NCI-H2171 treated with DMSO at 0.1 percent for 48 hours (cell line): ENCODE measurements at places on chromosomes 7 and 10.
A peak's percentile ranks its signal among the peaks of the same experiment; 100 is the strongest.

DNA sequence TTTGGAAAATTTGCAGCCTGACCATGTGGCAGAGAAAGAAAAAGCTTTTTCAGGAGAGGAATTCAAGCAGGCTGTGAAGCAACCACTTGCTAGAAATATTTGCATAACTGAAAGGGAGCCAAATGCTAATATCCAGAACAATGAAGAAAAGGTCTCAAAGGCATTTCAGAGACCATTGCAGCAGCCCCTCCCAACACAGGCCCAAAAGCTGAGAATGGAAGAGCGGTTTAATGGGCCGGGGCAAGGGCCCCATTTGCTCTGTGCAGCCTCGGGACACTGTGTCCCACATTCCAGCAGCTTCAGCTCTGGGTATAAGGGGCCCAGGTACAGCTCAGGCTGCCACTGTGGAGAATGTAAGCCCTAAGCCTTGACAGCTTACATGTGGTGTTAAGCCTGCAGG is 918.1 kb upstream of the POT1 start:
- DNase-seq: no peak

- no peak for DNase-seq
These were observed 83.3 kb downstream of the ITGA8 start for GRCh38 chr10:15636446-15636845.

GRCh38 chr10:124983321-124983720 is 41.4 kb downstream of the ZRANB1 start:
- DNase-seq: no peak

DNA sequence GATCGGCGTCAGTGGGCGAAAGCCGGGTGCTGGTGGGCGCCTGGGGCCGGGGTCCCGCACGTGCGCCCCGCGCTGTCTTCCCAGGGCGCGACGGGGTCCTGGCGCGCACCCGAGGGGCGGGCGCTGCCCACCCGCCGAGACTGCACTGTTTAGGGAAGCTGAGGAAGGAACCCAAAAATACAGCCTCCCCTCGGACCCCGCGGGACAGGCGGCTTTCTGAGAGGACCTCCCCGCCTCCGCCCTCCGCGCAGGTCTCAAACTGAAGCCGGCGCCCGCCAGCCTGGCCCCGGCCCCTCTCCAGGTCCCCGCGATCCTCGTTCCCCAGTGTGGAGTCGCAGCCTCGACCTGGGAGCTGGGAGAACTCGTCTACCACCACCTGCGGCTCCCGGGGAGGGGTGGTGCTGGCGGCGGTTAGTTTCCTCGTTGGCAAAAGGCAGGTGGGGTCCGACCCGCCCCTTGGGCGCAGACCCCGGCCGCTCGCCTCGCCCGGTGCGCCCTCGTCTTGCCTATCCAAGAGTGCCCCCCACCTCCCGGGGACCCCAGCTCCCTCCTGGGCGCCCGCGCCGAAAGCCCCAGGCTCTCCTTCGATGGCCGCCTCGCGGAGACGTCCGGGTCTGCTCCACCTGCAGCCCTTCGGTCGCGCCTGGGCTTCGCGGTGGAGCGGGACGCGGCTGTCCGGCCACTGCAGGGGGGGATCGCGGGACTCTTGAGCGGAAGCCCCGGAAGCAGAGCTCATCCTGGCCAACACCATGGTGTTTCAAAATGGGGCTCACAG is 1.1 kb downstream of the EGFR start:
- peak; percentile 19 for DNase-seq

- DNase-seq: peak; percentile 6
These were observed 134.4 kb downstream of the ITGA8 start for GRCh38 chr10:15585303-15585715.

DNA sequence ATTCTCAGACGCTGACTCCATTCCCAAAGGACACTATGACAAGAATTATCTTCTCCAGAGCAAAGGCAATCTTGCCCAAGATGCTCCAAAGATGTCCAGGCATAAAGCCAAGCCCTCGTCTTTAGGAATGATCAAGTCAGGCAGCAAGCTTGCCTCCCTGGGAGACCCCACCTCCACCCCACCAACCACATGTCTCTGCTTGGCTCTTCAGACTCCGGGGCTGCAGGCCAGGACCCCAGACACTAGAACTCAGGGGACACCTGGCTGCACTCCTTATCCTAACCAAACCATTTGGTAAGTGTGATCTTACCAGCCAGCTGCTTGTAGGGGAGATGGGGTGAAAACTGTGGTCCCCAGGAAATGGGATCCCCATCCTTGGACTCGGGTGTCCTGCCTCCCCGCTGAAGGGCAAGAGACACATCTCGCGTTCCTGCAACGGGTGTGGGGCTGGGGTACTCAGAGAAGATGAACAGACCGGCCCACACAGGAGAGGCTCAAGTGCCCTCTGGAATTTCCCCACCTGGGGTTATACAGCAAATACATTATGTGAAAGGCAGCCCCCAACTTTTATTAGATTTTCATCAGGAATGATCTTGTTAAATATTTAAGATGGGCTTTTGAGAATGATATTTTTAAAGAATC is 55.7 kb downstream of the INSIG1 start:
- no peak for DNase-seq

DNA sequence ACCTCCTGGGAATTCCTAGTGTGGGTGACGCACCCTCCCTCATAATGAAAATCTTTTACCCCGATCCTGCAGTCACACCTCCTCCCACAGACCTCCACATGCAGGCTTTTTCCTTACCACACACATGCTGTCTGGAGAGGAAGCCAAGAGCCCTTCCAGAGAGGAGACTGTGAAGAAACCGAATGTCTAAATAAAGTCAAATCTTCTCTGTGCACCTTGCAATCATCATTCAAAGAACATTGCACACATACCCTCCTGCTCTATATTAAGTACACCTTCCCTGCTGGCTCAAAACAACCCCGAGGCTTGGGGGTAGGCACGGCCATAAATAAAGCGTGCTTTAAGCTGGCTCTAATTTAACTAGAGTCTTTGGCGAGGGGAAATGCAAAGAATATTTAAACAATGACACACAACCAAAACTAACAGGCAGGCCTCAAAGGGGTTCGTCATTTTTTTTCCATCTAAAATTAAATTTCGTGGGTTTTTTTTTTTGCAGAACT is 34.9 kb downstream of the CALML3 start:
- DNase-seq: no peak

DNA sequence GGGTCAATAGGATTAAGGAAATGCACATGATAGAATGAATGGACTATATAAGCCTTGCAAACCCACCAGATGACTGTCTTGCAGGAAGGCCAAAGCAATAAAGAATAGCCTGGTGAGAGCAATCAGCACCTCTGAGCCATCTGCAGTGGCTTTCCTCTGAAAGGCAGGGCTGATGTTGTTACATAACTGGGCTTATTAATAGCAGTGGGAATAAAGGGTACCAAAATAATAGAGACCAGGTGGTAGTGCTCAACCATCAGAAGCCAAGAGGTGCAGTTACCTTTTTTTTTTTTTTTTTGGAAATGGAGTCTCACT is 16.8 kb upstream of the VPS26A start:
- no peak for DNase-seq

DNA sequence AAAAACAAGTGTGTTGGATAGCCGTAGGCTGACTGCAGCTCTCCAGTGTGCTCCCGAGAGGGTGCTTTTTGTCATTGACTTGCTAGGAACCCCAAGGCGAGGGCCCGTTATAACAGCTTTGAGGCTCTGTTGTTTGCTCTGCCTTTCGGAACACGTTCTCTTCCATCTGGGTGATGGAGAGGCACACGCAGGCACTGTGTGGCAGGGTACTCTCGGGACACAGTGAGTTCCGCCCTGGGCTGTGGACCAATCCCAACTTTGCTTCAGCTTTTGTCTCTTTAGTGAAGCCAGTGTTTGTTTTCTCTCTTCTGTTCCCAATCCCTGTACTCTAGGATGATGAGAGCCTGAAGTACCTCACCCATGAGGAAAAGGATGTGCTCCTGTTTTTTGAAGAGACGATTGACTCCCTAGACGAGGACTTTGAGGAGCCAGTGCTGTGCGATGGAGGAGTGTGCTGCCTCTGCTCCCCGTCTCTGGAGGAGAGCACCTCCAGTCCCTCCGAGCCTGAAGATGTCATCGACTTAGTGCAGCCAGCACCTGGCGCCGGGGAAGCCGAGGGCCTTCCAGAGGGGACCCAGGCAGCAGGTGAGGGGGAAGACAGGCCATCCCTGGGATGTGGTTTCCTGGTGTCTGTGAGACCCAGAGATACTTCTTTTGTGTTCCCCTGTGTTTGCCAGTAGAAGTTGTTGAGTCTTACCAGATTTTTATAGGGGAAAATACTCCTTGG is 43.2 kb downstream of the PROSER2 start:
- DNase-seq: no peak

- DNase-seq: no peak
These were observed 43.8 kb downstream of the SMNDC1 start for GRCh38 chr10:110260746-110261477.

DNA sequence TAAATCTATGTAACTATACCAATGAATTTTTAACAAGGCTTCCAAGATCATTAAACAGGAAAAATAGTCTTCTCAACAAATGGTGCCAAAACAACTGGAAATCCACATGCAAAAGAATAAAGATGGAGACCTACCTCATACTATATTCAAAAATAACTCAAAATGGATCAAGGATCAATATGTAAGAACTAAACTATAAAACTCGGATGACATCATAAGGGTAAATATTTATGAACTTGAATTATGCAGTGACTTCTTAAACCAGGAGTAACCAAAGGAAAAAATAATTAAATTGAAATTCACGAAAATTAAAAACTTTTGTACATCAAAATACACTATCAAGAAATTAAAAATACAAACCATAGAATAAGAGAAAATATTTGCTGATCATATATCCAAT is 728.7 kb upstream of the GHITM start:
- no peak for DNase-seq

DNA sequence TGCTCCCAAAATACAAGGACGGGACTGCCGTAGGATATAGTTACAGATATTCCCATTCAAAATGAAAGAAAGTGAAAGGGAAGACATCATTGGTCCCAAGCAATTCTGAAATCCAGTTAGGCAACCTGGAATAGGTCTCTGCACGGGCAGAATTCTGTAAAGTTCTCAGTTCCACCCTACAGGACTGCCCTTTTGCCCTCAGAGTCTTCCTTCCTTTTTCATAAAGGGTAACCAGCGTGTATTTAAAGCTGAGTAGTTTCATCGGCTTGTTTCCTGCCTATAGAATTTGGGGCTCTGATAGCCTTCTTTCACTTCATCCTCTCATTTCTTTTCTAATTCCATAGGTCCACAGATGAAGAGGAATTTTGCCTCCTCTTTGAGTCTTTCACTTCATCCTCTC is 20.0 kb downstream of the COPG2 start:
- DNase-seq: no peak

- peak; percentile 85 for DNase-seq
These were observed 80.6 kb downstream of the ORC5 start for GRCh38 chr7:104127204-104127603.
